ENCODE measurements at places on chromosomes 13 and 19.

- no peak for DNase-seq
Observed at GRCh38 chr13:23687614-23688013, 117.4 kb downstream of the TNFRSF19 start.

GRCh38 chr13:41565216-41565615 is 107.9 kb downstream of the RGCC start:
- no peak for DNase-seq

- no peak for DNase-seq
Observed at GRCh38 chr13:41107584-41108014, 25.0 kb downstream of the KBTBD6 start.

DNA sequence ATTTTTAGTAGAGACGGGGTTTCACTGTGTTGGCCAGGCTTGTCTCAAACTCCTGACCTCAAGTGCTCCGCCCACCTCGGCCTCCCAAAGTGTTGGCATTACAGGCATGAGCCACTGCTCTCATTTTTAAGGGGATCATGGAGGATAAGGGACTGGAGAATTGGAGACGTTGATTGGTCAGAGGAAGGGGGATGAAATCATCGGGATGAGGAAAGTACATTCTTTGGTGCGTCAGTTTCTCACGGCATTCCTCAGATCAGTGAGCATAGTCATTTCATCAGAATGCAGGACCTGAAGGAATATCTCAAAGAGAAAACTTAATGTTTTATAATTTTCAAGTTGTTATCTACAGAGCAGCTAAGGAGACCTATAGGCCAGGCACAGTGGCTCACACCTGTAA is 14.0 kb downstream of the ZNF114 start:
- DNase-seq: no peak

DNA sequence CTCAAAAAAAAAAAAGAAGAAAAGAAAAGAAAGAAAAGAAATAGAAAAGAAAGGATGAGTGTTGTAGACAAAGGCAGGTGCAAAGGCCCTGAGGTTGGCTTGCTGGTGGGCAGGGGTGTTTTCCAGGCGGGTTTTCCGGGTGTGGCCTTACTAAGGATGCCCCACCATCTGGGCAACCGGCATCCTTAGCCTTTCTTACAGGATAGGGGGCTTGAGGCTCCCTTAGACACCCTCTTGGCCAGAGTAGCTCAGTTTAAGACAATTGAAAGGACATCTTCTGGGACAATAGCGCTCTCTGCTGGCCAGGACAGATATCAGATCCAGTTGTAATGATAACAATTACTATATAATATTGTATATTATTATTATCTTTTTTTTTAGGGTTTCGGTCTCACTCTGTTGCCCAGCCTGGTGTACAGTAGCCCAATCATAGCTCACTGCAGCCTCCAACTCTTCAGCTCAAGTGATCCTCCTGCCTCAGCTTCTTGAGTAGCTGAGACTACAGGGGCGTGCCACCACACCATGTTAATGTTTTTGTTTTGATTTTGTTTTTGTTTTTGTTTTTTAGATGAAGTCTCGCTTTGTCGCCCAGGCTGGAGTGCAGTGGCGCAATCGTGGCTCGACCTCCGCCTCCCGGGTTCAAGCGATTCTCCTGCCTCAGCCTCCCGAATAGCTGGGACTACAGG is 1.4 kb upstream of the QTRT1 start:
- DNase-seq: peak; percentile 70

- DNase-seq: no peak
Observed at GRCh38 chr13:53921473-53921872, 892.9 kb downstream of the OLFM4 start.

DNA sequence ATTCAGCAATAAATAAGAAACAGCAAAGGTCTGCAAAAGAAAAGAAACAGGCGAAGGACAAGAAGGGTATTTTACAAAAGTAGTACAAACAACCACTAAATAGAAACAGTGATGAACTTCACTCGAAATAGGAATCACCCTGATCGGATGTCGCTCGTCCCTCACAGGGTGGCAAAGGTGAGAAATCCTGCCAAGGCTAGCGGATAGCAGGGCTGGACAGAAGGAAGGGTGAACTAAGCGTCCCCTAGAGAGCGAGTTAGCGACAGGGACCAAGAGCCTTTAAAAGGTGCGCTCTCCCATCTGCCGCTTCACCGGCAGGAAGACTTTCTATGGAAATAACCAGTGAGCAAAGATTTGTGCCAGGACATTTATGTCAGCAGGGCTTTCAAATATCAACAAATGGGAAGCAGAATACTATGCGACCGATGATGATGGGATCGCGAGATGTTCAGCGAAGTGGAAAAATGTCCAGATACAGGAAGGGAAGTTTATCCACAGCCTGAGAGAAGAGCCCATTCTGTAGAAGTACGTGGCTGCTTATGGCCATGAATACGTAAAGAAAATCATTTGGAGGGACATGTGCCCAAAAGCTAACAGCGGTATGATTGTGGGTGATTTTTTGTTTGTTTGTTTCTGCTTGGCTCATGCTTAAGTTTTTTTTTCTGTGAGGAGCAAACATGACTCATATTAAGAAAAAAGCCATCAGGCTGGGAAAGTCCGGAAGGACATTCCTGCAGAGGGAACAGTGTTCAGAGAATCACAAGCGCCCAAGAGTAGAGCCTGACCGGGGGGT is 18.9 kb downstream of the ELAVL1 start:
- no peak for DNase-seq

DNA sequence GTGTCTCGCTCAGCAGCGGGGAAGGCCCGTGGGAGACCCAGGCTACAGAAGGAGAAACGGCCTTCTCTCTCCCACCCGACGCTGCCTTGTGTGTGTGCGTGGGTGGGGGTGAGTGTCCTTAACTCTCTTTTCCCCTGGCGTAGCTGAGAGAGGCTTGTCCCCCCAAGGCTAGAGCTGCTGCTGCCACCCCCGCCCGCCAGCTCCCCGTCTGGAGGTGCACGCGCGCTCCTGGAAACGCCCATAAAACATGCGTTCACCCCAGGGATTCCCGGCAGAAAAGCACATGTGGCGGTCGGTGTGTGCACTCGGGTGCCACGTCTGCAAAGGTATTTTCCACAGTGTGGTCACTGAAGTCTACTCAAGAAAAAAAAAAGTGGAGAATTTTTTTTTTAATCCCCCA is 36.1 kb downstream of the GADD45B start:
- DNase-seq: no peak

GRCh38 chr19:42140125-42140754 is 8.0 kb upstream of the POU2F2 start:
- no peak for DNase-seq

DNA sequence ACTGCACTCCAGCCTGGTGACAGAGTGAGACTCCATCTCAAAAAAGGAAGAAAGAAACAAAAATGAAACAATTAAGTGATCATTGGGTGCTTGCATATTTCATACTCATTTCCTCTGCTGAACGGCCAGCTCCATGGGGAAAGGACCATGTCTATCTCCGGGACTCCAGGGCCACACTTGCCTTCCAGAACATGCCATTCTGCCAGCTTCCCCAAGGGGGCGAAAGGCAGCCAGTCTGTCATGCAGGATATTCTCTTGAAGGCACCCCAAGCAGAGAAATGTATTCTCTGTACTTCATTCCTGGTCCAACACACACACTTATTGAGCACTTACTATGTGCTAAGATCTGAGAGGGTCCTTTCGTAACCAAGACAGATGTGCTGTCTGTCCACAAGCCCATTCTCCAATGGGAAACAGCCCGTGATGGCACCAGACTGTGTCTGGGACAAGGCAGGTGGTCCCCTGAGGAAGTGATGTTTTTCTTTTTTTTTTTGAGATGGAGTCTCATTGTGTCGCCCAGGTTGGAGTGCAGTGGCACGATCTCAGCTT is 10.2 kb upstream of the CARM1 start:
- DNase-seq: no peak

DNA sequence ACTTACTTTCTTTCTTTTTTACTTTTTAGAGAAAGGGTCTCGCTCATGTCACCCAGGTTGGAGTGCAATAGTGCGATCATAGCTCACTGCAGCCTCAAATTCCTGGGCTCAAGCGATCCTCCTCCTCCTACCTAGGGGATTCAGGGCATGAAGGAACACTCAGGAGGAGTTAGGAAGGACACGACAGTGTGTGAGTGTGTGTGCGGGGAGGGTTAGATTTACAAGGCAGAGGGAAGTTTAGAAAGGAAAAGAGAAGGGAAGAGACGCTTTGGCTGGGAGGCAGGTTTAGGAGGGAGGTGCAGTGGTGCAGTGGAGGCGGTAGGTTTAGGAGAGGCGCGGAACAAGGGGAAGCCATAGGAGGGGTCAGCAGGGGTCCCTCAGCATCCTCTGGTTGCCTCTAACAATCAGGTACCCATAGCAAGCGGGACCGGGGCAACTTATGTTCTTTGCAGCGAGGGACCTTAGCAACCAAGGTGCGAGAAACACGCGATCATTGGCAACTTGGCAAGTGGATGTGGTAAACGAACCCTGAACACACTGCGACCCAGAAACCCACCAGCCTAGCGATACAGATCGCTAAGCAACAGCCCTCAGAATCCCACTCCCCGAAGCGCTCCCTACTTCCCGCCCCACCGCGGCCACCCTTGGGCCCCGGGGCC is 501 bp downstream of the SIRT2 start:
- no peak for DNase-seq

DNA sequence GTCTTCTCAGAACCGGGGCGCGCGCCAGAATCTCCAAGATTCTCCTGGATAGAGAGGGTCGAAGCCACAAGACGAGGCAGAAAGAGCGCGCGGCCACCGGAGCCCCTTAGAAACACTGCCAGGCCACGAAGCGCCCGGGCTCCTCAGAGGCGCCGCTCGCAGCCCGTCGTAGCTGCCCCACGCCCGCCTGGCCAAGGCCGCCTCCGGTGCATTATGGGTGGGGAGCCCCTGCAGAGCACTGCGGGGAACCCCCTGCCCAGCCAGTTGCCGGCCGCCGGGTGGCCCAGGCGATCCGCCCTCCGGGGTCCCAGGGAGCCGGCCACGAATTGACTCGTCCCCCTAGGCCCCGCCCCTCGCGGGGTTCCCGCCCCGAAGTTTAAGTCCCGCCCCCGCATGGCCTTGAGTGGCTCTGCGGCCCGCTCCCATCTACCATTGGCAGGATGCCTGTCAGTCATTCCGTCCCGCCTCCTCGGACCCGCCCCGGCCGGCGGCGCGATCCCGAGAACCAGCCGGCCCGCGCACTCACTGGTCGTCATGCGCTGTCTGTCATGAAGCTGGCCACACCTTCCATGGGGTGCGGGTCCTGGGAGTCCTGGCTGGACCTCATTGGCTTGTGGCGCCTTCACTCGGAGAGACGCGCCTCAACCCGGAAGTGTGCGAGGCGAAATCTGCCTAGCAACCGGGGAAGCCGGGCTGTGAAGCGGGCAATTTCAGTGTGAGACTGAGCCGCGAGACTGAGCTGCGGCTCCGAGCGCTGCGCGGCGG is 20.2 kb upstream of the GATAD2A start:
- DNase-seq: peak; percentile 98

DNA sequence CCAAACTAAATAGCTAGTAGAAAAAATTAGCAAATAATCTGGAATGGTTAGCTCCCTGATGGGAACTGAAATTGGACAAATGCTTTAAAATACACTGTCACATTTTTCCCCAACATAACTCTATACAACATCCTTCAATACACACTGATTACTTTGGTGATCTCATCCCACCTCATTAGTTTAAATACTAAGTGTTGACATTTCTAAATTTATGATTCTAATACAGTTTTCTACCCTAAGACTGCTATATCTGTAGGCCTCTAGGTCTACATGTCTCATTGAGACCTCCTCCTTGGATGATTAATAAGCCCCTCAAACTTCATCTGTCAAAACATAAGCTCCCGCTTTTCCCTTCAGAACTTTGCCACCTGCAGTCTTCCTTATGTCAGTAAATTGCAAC is 80.7 kb upstream of the SLITRK5 start:
- no peak for DNase-seq

DNA sequence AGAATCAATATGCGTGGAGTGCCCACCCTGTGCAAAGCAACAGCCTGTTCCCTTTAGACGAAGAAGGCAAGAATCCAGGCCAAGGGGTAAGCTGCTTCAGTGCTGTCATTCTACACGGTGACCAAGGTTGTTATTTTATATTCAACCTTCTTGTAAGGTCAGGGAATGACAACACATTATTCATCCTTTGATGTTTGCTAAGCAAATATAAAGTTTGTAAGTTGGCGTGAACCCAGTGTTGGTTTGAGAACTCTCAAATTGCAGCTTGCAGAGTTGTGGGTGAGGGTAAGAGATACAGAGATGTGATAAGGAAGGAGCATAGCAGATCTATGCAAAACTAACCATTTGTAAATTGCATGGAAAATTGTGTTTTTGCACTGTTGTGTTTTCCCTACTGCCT is 436.7 kb downstream of the FGF9 start:
- DNase-seq: no peak

DNA sequence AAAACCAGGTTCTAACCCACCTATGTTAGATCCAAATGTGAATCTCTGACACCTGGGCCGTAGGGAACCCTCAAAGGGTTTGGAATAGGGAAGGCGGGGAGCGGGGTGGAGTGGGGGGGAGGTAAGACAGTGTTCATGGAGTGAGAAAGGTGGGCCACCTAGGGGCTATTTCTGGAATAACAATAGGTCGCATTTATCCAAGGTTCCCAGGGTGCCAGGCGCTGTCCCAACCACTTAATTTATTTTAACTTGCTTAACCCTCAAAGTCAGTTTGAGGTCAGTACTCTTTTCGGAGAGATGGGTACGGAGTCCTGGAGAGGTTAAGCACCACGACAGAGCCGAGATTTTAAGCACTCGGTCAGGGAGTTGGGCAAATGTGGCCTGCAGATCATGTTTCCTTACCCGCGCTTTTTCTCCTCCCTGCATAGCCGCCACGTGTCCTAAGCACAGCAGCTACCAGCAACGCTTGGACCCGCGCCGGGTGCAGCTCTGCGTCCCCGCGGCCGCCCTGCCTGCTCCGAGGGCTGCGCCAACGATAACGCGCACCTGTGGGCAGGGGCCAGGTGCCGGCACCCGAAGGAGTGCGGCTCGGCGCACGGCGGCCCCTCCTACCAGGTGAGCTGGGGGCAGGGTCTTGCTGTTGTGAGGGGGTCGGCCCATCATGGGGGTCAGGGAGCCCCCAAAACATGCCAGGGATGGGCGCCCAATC is 25.0 kb upstream of the FXYD3 start:
- DNase-seq: peak; percentile 23

DNA sequence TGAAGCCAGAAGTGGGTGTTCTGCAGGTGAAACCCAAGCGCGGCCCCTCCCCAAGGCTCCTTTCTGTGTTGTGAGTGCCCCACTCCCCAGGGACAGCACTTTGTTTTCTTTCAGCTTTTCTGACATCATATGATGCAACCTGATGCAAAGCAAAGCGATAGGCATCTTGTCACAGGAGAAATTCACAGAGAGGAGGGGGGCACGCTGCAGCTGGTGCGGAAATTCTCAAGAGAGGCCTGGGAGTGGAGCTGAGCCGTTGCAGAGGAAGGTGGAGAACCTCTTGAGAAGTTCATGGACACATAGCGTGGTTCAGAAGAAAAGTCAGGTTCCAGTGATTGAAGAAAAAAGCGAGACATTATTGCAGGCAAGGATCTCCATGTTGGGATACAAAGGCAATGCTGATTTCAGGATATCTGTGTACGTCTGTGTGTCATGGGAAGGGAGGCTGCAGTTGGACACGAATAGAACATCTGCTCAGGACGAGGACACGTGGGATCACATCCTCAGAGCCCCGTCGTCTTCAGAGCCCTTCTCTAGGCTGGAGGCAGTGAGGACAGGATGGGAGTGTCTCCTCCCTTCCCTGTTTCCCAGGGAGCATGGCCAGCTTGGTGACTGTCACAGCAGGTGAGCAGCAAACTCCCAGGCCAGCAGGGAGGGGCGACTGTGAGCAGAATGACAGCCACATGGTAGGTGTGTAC is 79.2 kb downstream of the IRS2 start:
- no peak for DNase-seq
